CD4-positive, alpha-beta T cell treated with Interleukin-12 subunit alpha and Interleukin-12 subunit beta, for 1 hour (primary cell): ENCODE measurements at places on chromosomes 2 and 18.

DNA sequence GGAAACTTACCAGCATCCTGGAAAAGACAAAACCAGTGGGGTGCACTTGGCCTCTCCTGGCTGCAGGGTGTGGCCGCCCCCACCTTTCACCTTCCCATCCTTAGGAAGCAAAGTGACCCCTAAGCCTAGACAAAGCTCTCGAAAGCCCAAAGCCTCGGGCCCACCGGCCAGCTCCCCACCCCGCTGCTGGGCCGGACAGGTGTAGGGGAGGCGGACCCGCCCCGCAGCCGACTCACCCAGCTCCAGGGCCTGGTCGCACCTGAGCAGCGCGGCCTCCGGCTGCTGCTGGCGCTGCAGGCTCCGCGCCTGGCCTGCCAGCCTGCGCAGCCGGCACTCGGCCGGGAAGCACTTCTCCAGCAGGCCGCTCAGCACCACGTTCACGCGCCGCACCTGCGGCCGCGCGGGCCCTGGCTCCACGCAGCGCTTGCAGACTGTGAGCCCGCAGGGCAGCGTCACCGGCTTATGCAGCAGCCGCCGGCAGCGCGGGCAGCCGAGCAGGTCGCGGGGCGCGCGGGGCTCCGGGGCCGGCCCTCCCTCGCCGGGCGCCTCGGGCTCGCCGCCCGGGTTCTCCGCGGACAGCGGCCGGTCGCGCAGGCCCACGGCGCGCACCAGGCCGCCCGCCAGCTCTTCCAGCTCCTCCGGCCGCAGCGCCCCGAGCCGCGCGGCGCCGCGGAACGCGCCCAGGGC is 979 bp downstream of the LONRF2 start:
- no peak for DNase-seq

DNA sequence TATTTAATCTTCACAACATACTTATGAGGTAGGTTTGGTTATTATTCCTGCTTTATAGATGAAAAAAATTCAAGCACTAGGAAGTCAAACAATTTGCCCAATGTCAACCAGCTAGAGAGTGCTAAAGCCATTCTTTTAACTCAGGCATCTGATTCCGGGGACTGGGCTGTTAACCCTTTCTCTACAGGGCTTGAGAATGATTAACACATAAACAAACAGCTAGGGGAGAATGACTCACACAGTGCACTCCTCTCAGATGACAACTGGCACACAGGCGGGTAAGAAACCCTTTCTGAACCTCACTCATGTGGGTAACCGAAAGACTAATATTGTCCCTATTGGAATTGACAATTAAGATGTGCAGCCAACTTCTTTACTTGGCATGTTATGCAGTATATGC is 86.3 kb upstream of the FSHR start:
- DNase-seq = no peak

DNA sequence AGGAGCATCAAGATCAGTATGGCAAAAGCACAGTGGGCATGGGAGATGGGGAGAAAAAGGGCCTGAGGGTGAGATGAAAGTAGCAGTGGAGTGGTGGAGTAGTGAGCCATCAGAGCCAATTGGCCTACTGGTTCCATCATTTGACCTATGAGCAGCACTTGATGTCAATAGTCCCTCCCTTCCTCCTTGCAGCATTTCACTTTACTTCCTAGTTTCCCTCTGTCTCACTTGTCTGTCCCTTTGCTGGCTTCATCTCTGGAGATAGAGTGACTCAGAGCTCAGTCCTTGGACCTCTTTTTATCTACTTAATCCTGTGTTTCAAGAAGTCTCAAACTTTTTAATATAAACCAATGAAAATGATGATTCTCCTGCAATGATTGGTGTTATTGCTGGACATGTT is 32.1 kb downstream of the FBXO48 start:
- DNase-seq = no peak

DNA sequence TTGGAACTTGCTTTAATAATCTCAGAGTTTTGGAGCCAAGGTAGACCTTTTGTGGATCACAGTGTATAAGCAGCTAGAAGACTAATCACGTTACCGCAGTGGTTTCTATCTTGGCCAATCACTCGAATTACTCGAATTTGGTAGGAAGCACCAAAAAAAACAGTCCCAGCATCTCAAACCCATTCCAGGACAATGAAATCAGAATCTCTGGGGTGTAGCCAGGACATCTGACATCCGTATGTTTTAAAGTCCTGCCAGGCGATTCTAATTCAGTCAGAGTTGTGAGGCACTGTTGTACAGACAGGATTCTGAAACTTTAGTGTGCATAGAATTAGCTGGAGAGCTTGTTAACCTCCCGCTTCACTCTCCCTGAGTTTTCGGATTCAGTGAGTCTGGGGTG is 30.8 kb downstream of the GRHL1 start:
- no peak for DNase-seq

DNA sequence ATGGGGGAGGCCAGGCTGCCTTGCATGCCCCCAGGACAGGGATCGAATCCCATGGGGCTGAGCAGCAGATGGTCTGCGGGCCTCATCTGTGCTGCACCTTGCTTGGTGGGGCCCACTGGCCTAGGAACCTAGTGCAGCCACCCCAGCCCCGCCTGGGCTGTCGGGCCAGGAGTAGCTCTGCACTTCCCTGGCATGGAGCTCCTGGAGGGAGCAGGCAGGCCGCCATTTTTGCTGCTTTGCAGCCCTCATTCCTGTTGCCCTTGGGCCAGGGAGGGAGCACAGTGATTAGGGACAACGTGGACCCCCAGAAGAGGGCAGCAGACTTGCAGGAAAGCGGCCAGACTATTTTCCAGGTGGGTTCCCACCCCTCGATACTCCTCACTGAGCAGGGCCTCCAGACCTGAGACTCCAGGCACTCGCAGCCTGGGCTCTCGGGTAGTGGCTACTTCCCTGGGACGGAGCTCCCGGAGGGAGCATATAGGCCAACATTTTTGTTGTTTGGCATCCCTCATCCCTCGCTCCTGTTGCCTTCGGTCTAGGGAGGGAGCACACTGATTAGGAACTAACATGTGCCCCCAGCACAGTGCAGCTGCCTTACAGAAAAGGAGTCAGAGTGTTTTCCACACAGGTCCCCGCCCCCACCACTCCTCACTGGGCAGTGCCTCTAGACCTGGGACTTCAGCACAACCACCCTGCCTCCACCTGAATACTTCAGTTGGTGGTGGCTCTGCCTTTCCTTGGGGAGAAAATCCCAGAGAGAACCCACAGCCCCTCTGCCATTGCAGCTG is 99.5 kb downstream of the MAIP1 start:
- no peak for DNase-seq

GRCh38 chr2:127182626-127183458 is 37.3 kb downstream of the CYP27C1 start:
- no peak for DNase-seq
